ENCODE measurements at places on chromosomes 3 and 15.

GRCh38 chr3:196120291-196120951 is 38.5 kb upstream of the TFRC start:
- no peak for DNase-seq

GRCh38 chr3:55484191-55484689 is 2.9 kb downstream of the WNT5A start:
- DNase-seq = no peak

GRCh38 chr15:72197460-72198355 is at the start of gene GRAMD2A:
Gene GRAMD2A (minus strand): TSS chr15:72197787.
- DNase-seq = no peak

DNA sequence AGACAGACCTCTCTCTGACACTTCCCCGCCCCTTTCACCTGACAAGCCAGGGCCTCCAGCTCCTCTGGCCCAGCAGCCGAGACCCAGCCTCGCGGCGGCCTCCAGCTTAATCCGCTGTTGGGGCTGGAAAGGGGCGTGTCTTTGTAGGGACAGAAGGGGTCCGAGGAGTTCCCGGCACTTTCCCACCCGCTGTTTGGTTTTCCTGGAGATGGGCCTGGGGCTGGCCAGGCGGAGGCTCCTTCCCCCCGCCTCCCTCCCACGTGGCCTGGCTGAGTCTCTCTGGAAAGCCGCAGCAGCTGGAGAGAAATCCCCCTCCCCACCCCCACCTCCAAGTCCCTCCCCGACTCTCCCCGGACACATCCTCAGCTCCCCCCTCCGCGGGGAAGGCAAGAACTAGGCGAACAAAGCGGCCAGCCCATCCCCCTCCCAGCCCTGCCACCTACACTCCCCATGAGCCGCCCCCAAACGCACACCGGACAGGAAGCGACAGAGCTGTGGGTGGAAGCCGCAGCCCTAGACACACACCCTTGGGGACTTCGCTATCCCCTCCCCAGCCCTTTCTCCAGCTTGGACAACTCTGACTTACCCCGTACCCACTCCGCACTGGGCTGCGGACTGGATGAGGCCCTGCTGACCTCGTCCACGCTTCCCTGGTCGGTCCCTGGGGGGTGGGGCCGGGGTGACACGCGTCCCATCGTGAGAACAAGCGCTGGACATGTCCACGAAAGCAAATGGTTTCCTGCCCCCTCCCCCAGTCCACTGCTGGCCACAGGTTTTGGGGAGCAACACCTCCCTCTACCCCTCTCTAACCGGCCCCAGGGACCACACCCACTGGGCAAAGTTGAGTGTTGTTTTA is 1.2 kb downstream of the IGDCC4 start:
- peak; percentile 43 for DNase-seq

DNA sequence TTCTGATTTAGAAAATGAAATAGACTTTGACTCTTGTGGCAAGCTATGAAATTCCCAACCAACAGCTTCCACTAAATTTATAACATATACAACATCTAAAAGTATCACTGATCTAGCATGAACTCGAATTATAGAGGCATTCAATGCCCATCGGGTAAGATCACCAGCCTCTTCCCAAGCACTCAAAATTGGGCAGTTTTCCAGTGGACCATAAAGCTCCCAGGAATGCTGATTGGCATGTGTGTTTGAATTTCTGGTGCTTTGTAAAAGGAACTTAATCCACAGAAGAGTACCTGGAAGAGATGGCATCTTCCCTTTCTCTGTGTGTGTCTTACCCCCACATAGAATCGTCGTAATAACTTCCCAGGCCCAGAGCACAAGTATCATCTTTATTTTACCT is 10.0 kb downstream of the LRTM1 start:
- DNase-seq = no peak

DNA sequence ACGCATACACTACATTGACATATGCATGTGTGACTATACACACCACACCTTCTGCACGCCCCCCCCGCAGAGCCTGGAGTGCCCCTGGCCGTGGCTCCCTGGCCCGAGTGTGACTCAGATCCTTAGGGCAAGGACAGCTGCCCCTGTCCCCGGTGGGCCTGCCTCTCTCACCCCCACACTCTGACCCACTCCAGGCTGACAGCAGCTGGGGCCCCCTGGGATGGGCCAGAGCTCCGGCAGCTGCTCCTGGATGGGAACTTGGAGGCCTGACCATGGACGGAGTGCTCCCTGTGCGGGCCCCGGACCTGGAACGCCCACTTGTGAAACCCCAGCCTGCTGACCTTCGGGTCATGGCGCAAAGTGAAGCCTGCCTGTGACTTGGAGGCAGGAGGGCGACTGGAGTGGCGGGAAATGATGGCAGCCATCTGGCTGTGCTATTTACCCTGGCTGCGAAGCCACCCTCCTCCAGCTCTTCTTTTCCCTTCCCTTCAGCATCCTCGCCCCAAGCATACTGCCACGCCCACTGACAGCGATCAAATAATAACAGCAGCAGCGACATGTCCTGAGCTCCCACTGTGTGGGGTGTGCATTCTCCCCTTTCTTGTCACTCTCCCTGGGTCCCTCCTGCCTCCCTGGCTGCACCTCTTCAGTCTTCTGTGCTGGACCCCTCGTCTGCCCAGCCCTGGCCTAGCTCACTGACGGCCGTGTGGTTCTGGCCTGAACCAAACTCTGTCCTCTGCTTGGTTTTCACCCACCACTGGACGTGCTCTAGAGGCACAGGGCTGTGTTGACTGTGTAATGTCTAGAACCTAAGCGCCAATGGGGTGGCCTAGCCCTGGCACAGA is 90.7 kb upstream of the MEF2A start:
- no peak for DNase-seq

DNA sequence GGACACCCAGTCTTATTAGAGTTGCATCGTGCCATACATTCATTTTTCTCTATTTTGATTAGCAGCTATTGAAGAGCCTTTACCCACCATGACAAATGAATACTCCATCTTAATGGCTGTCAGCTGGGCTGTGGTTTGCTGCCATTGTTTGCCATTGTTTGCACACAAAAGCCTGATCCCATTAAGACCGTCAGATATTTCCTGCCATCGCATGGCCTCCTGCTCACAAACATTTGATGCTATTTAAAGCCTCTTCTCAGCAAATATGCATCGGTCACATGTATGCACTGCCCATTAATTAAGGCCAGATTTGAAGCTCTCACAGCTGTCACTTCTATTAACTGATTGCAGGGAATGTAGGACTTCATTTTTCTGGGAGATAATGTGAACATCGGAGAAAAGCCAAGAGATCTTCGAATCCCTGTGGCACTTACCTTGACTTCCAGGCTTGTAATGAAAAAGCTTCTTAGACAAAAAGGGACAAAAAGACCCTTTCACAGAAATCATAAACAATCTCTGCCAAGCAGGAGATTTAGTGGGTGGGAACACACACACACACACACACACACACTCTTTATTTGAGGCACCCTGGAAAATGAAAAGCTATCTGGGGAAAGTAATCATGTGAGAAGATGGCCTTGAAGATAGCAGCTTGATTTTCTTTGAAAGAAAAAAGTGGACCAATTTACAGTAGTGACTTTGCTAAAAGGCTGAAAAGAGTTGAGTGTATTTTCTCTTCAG is 175.4 kb upstream of the NR2E3 start:
- no peak for DNase-seq

GRCh38 chr3:191343913-191344312 is 13.6 kb upstream of the UTS2B start:
- DNase-seq = no peak

DNA sequence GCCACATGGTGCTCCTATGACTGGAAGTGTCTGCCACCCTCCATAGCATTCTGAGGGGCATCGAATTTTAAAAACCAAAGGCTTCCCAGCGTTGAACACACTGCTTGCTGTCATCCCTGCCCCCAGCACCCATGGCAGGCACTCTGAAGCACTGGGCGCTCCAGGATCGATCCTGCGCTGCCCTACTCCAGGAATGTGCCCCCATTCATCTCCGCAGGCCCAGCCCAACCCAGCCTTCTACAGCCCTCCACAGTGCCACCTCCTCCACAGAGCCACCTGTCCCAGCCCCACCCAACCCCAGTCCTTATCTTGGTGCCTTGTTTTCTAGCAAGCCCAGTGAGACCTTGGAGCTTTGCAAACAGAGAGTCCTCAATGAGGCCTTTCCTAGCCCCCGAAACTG is 52.2 kb downstream of the WNT7A start:
- DNase-seq = no peak
